Muscle of leg (tissue), 16 donors: ENCODE measurements at places on chromosomes 5 and 9. TPM values are rescaled to one million over a fixed set of nuclear protein-coding genes. Genes with fewer than 3 reads are reported as not detected.
A peak's percentile ranks its signal among the peaks of the same experiment; 100 is the strongest.

Gene SH3RF2
- total RNA-seq, result 4.4 TPM

DNA sequence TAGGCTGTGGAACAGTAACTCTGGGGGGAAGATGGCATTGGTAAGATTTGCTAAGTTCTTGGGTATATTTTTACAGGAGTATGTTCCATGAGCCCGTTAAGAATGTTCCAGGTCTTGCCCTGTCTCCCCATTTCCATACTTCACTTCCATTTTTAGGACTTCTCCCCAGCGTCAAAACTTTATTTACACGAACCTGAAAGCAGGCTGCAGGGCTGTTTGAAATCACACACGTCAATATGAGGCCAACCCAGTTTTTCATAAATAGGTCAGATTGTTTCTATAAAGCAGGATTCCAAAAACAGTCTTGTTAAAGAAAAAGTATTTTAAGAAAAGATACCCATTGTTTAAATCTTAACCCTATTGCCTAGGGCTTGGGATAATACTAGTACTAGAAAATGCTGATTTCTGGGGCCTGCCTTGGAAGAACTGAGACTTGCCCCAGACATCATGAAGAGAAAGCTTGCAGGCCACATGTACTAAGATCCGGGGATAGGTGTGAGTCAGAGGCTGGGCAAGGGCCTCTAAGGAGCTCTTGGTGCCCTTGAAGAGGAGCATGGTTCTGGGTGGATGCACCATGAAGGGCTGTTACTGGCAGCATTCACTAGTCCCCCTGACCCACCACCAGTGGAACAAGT is 24.2 kb downstream of the TRIO start:
- H3K36me3 ChIP-seq, result no peaks in the 10 kb centered on the region
- no peaks in the 10 kb centered on the region for H3K27me3 ChIP-seq
- H3K4me1 ChIP-seq, result peaks cover 8% of the 10 kb centered on the region
- DNase-seq, result no peak
- H3K4me3 ChIP-seq, result no peak overlapping the region
- no peak overlapping the region for H3K27ac ChIP-seq

GRCh38 chr9:128190013-128190412 is 1.4 kb downstream of the CIZ1 start:
- peaks cover 17% of the 10 kb centered on the region for H3K4me1 ChIP-seq

Gene GCNT4
- total RNA-seq, result 0.04 TPM

- DNase-seq, result no peak
- H3K4me3 ChIP-seq, result no peak overlapping the region
- H3K36me3 ChIP-seq, result no peaks in the 10 kb centered on the region
- no peaks in the 10 kb centered on the region for H3K4me1 ChIP-seq
- H3K27me3 ChIP-seq, result no peaks in the 10 kb centered on the region
Measured at GRCh38 chr9:40911647-40912046, 216.8 kb downstream of the FOXD4L6 start.

Gene CHSY3
- total RNA-seq, result 6.3 TPM

Gene MEIKIN
- not detected for total RNA-seq

DNA sequence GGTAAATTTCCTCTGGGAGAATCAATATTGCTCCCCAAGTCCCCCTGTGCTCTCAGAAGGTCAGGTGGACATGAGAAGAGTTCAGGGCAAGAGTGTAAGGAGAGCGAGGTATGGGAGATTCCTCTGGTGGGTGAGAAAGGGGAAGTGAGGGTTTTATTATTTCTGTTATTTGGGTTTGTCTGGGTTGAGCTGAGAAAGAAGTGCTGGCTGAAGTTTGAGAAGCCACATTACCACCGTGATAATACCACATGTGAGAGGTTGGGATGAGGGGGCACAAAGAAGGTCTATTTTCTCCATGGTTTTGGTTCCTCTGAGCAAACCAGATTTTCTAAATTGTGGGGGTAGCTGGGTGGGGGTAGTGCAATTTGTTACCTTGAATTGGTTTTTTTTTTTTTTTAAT is 350.4 kb downstream of the OSTF1 start:
- H3K4me3 ChIP-seq, result no peak overlapping the region
- H3K27ac ChIP-seq, result no peak overlapping the region
- no peak for DNase-seq
- H3K36me3 ChIP-seq, result no peaks in the 10 kb centered on the region
- no peaks in the 10 kb centered on the region for H3K27me3 ChIP-seq

GRCh38 chr5:116864157-116864837 is 289.7 kb upstream of the SEMA6A start:
- no peak overlapping the region for H3K4me3 ChIP-seq
- H3K36me3 ChIP-seq, result no peaks in the 10 kb centered on the region
- H3K27me3 ChIP-seq, result no peaks in the 10 kb centered on the region
- peaks cover 20% of the 10 kb centered on the region for H3K4me1 ChIP-seq

DNA sequence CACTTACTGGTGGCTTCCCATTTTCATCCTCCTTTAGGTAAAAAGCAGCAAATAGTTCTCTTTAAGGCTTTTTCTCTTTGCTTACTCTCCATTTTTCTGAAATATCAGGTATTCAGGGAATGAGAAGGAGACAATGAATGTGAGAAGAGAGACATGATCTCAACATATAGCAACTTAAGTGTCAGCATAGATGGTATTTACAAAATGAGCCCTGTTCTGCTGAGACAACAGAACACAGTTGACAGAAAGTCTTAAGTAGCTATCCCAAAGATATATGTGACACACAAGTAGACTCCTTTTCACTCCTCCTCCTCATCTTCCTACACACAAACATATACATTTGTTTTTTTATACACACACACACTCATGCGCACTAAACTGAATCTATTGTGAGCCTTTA is 649.3 kb upstream of the WWC1 start:
- no peaks in the 10 kb centered on the region for H3K4me1 ChIP-seq
- no peaks in the 10 kb centered on the region for H3K27me3 ChIP-seq
- H3K27ac ChIP-seq, result no peak overlapping the region

DNA sequence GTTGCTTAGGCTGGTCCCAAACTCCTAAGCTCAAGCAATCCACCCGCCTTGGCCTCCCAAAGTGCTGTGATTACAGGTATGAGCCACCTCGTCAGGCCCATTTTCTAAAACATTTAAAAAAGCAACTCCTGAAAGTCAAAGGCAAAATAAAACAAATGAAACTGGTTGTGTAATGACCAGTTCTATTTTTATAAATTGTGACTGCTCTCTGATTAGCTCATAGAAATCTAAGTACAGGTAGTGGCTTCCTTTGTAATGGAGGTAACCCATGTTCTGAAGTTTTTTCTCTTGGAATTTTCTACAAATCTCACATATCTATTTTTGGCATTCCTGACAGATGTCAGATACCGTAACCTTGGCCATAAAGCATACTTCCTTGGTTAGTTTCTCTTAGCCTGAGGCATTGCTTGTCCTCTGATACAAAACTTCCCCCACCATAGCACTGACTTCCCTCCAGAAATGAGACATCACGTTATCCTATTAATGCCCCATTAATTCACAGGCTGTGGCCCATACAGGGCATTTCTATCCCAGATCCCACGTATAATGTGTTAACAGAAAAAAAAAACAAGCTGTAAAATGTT is 14.1 kb upstream of the AK3 start:
- no peak overlapping the region for H3K4me3 ChIP-seq
- H3K36me3 ChIP-seq, result no peaks in the 10 kb centered on the region
- H3K27me3 ChIP-seq, result no peaks in the 10 kb centered on the region
- no peak for DNase-seq

GRCh38 chr5:56142614-56143372 is 90.3 kb downstream of the ANKRD55 start:
- DNase-seq, result no peak
- H3K4me3 ChIP-seq, result no peak overlapping the region
- H3K4me1 ChIP-seq, result peaks cover 2% of the 10 kb centered on the region
- no peaks in the 10 kb centered on the region for H3K36me3 ChIP-seq

DNA sequence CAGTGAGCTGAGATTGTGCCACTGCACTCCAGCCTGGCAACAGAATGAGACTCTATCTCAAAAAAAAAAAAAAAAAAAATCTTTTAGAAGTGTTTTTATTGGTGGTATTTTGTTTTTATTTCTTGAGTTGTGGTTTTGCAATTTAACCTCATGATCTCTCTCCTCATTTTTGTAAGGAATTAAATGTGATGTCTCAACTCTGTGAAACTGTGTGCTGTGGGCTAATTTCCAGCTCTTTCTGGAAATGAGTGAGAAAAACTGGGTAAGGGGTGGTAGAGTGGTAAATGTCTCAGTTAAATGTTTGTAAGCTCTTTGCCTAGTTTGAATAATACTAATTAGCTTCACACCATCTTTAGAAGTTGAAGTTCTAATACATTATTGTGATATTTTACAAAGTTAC is 29.0 kb downstream of the ACO1 start:
- no peak overlapping the region for H3K27ac ChIP-seq
- H3K4me1 ChIP-seq, result no peaks in the 10 kb centered on the region
- DNase-seq, result no peak

Gene C5orf46
- not detected for total RNA-seq

DNA sequence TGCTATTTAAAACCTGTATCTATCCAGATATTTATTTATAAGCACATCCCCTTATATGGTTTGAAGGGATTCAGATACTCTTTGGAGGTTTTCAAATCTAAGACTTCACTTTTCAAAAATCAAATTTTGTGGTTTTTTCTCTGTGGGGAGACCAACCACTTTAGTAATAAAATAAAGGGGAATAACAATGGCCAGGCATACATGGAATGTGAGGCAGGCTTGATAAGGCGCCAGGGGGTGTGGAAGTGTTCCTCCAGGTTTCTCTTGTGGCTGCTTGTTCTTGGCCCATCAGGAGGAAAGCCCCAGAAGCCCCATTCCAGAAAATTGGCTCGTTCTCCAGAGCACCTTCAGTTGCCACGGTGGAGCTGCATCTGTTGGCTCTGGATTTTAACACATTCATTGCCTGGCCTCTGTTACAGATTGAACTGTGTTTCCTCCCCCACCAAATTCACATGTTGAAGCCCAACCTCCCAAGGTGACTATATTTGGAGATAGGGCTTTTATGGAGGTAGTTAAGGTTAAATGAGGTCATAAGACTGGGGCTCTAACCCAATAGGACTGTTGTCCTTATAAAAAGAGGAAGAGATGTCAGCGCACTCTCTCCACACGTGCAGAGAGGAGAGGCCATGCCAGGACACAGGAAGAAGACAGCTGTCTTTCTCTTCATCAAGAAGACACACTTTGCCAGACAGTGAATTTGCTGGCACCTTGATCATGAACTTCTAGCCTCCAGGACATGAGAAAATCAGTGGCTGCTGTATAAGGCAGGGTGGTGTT is 195.9 kb downstream of the TMEM38B start:
- no peak overlapping the region for H3K27ac ChIP-seq
- DNase-seq, result peak; percentile 26
- no peaks in the 10 kb centered on the region for H3K27me3 ChIP-seq
- H3K4me3 ChIP-seq, result no peak overlapping the region

DNA sequence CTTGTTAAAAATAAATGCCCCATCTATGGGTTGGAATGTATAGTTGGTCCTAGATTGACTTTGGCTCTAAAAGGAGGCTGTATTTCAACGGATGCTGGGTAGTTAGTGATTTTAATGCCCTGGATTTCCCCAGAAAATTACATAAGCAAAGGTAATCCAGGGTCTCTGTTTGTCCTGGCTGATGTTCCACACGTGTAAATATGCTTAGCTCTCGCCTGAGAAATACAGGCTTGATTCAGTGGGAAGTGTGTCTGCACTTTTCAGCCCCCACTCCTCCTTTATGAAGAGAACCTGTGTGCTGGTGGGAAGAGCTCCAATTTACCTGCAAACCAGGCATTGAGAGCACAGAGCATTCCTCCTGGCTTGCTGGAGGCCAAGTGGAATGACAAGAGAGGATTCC is 294.6 kb upstream of the CLINT1 start:
- no peaks in the 10 kb centered on the region for H3K36me3 ChIP-seq
- no peaks in the 10 kb centered on the region for H3K27me3 ChIP-seq
- no peak for DNase-seq
- peaks cover 2% of the 10 kb centered on the region for H3K4me1 ChIP-seq
- H3K4me3 ChIP-seq, result no peak overlapping the region

Gene RECK
- total RNA-seq, result 15.3 TPM

- no peaks in the 10 kb centered on the region for H3K4me1 ChIP-seq
- H3K4me3 ChIP-seq, result no peak overlapping the region
- H3K27ac ChIP-seq, result no peak overlapping the region
- no peaks in the 10 kb centered on the region for H3K36me3 ChIP-seq
- no peak for DNase-seq
Measured at GRCh38 chr5:64108674-64109073, 57.0 kb upstream of the RNF180 start.

Gene GLRA1
- total RNA-seq, result not detected

Gene CKMT2
- 91.3 TPM for total RNA-seq

Gene MAST4
- 14.2 TPM for total RNA-seq

DNA sequence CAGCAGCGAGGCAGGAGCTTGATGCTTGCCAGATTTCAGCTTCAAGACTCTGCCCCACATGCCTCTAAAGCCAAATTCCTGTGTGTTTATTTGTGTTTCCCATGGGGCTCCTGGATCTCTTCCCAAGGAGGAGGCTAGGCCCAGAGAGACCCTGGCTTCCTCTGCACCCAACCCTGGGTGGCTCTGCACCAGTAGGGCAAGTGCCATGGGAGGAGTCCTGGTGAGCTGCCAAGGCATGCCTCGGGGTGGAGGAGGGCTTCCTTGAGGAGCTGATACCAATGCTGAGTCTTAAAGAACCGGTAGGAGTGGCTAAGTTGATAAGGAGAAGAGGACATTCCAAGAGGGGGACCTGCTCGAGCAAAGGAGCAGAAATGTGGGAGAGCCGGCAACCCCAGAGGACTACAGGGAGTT is 6.8 kb upstream of the TIFAB start:
- H3K4me3 ChIP-seq, result no peak overlapping the region
- H3K27me3 ChIP-seq, result peaks cover 62% of the 10 kb centered on the region
- H3K27ac ChIP-seq, result no peak overlapping the region

GRCh38 chr9:125296843-125297372 is 35.3 kb downstream of the GAPVD1 start:
- no peaks in the 10 kb centered on the region for H3K27me3 ChIP-seq
- H3K36me3 ChIP-seq, result peaks cover 6% of the 10 kb centered on the region
- H3K27ac ChIP-seq, result no peak overlapping the region
- no peak for DNase-seq
- no peak overlapping the region for H3K4me3 ChIP-seq
- H3K4me1 ChIP-seq, result no peaks in the 10 kb centered on the region

Gene PPP3R2
- total RNA-seq, result 0.04 TPM
